Foreskin keratinocyte (primary cell): ENCODE measurements at places on chromosomes 1 and 21.
A peak's percentile ranks its signal among the peaks of the same experiment; 100 is the strongest.

DNA sequence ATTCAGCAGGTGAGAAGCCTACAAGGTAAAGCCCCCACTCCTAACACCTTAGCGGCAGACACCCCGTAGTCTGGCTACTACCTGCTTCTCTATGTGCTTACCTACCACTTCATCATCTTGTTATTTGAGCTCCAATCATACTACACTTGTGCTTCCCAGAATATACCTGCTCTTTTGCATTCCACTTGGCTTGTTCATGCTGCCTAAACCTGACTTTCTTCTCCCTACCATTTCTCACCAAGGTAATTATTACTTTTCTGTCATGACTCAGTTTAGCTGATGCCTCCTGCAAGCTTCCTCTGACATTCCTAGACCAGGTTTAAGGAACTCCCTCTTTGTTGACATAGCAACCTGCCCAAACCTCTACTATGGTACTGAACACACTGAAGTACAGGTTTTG lies 495.6 kb upstream of the C1orf87 start:
- DNase-seq: peak; percentile 91

GRCh38 chr21:35359076-35359475 lies 310.0 kb upstream of the RUNX1 start:
- DNase-seq: no peak

DNA sequence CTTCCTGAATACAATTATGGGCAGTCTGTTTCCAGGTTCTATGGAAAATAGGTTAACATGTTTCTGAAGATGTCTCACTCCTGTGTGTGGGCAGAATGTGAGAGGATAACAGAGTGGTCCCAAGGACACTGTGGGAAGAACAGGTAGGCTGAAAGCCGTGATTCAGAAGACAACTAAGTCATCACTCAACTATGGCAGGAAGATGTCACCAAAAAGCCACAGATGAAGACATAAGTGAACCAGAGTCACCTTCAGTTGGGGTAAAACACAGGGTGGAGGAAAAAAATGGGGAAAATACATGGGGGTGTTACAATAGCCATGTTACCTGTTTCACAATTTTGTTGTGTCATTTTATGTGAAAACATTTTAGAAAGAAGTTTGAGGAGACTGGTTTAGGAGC lies 75.1 kb downstream of the UCHL5 start:
- no peak for DNase-seq

GRCh38 chr1:125066385-125066784 lies 3881.6 kb downstream of the SRGAP2C start:
- no peak for DNase-seq

- DNase-seq: no peak
Measured at GRCh38 chr21:37041706-37042271, 31.1 kb downstream of the PIGP start.
